ENCODE measurements at places on chromosomes 5 and 9.

GRCh38 chr5:103021314-103021713 lies 98.6 kb downstream of the GIN1 start:
- DNase-seq, result no peak

DNA sequence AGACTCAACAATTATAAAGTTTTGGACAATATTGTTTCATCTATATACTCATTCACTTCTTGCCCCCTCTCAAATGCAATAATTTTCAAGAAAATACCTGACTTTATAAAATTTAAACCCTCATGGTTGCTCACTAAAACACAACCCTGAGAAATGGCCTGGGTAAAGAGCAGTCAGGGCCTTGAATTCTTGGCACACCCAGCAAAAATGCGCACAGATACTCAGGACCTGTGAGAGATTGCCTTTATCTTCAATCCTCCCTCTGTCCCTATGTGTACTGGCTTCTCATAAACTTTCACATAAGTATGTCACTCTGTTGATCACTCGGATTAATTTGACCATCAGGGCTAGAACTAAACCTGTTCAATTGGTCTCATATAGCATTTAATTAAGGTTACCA lies 12.8 kb upstream of the ACO1 start:
- no peak for DNase-seq

- DNase-seq, result no peak
Measured at GRCh38 chr9:35717132-35717870, 14.7 kb downstream of the TLN1 start.

DNA sequence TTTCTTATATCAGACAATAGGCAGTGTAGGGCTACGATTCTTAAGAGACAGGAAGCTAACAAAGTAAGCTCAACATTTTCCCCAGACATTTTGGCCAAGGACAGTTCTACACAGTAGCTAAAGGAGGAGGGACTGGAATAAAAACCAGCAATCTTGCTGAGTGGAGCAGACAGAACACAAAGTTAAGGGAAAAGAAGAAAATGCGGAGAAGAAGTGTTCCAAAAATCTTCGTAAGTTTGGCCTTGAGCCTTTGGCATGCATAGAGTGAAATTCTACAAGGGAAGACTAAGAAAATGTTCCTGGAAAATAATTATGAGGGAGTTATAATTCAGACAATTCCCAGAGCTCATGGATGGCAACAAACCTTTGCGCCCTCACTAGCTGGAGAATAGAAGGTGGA lies 748.0 kb upstream of the CTNND2 start:
- DNase-seq, result no peak

DNA sequence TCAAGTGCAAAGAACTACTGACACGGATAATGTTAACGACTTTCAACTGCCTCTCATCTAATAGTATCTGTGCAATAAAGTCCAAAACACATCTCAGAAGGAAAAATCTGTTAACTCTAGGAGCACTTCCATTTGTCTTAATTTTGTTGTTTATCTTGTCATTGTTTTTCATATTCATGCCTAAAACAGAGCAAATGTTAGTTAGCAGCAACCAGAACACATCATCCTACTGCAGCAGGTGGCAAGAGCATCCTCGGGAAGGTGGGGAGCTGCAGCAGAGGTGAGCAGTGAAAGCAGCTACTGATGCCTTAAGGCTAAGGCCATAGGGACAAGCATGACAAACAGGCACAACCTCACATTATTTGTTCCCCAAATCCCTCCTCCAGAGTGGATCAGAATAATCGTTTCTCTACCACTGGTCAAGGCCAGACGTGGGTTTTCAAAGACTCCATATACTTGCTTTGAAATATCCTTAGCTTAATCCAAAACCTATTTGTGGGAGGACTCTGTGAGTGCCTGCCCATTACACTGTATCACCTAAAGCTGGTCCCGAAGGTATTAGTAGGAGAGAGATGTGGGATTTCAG lies 1.0 kb downstream of the HMGCS1 start:
- no peak for DNase-seq

GRCh38 chr9:115109486-115109885 lies 8.5 kb downstream of the TNC start:
- no peak for DNase-seq

- no peak for DNase-seq
Measured at GRCh38 chr5:75260708-75261107, 24.0 kb upstream of the ANKRD31 start.

GRCh38 chr5:58087123-58087522 lies 372.8 kb downstream of the PLK2 start:
- DNase-seq, result no peak

GRCh38 chr5:172999372-172999973 lies 15.9 kb downstream of the ATP6V0E1 start:
- no peak for DNase-seq

DNA sequence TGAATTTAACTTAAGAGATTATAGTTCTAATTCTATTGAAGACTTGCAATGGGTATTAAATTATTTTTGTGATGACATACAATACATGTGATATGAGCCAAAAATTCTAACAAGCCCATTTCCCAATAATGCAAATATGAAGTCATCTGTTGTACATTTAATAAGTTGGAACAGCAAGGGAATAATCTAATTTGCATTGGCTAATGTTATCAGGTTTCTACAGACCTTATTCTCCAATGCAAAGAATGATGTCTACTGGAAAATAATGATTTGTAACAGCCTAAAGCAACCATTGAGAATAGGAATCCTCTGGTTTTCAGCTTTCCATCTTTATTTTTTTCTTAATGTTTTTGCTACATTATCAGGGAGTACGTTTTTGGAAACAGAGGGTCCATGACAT lies 89.1 kb upstream of the MINAR2 start:
- no peak for DNase-seq

DNA sequence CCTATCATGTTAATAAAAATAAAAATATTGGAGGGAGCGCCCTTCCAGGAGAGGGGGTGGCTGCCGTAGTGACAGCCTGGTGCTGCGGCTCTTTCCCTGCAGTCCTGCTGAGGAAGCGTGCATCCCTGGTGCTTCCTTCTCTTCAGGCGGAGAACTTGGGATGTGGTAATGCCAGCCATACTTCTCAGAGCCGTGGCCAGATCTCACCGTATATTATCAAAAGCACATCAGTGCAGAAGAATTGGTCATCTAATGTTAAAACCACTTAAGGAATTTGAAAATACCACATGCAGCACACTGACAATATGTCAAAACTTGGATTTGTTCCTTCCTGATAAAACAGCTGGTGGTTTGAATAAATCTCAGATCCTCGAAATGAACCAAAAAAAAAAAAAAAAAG lies 17.7 kb downstream of the C9orf40 start:
- no peak for DNase-seq

DNA sequence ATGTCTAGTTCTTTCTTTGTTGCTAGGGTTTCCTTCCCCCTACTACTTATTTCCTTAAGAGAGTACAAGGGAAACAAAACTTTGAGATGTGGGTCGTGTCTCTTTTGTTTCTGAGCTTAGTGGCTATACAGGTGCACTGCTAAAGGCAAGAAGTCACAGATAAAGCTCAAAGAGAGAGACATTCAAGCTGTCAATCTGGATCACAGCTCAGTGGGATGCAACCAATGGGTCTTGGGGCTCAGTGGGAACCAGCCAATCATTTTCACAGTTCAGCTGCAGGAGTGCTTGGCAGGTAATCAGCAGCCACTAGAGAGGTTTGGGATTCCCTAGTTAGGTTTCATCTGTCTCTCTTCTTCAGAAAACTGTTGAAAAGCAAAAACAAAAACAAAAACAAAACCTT lies 135.4 kb upstream of the SGCD start:
- DNase-seq, result no peak

GRCh38 chr9:138066049-138066448 lies 188.5 kb downstream of the CACNA1B start:
- no peak for DNase-seq

DNA sequence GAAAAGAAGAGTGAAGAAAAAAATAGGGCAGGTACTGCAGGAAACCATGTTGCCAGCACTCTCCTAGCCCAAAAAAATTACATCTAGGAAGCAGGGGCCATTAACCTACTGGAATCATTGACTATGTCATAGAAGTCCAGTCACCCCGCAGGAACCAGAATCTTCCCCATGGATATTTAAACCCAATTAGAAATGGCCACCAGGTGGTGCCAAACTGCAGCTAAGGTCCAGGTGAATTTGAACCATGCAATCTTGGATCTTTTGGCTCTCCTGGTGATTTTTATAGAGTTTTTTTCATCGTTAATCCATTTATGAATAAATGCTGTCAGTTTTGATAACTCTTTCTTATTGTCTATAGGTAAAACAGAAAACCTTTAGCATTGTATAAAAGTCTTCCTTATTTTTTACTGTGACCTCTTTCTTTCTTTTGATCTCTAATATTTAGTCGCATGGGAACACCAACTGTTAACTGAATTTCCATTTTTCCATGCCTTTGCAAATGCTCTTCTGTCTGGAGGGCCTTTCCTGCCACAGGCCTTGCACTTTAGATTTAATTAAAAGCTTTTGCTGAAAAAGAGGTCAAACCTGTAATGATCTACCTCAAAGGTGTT lies 147.5 kb upstream of the FGF10 start:
- no peak for DNase-seq

DNA sequence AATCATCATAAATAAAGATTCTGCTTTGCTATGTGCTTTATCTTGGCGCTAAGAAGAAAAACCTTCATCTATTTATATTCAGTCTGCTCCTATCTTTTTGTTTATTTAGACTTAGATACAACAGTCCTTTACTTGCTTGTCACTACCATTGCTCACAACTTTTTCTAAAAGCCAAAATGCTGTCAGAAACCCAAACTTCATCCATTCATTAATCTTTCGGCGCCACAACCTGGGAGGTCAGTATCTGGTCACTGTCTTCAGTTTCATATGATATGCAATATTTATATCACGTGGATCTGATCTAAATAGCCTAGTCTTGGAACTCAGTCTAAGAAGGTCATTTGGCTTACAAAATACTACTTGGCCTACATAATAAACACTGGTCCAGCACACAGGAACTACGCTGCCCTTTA lies 159.3 kb upstream of the TARS1 start:
- no peak for DNase-seq

DNA sequence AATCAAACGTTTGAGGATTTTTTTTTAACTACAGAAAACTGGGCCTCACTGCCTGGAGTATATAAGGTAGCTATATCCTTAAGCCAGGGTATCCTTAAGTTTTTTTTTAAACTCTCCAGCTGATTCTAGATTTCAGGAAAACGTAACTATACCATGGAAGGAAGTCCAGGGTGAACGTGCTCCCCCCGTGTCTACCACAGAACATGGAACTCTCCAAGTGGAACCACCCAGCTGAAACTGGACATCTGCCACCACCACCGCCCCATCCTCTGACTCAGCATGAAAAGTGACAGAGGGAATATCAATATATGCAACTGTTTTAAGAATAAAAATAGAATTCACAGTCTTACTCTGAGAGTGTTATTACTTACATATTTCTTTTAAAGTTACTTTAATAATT lies 61.3 kb downstream of the DROSHA start:
- no peak for DNase-seq

DNA sequence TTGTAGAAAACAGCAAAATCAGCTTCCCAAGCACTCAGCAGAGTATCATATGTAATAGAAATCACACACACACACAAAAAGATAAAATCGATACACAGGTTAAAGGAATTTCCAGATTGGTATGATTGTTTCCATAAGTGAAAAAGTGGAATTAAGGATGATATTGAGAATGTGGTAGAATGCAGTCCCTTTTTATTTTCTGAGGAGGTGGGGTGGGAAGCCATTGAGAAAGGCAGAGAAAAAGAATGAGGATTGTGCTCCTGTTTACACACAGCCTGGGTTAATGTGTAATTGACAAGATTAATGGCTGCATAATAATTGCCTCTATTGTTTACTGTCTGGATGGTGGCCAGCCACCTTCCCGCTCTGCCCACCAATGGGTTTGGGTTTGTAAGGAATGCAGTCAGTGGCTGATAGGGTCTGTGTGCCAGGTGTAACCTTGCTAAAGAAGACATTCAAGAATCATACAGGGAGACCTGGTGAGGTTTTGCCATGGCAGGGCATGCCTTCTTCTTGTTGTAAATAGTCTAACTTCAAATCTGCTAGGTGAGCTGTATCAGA lies 177.2 kb upstream of the MAP3K1 start:
- DNase-seq, result no peak

DNA sequence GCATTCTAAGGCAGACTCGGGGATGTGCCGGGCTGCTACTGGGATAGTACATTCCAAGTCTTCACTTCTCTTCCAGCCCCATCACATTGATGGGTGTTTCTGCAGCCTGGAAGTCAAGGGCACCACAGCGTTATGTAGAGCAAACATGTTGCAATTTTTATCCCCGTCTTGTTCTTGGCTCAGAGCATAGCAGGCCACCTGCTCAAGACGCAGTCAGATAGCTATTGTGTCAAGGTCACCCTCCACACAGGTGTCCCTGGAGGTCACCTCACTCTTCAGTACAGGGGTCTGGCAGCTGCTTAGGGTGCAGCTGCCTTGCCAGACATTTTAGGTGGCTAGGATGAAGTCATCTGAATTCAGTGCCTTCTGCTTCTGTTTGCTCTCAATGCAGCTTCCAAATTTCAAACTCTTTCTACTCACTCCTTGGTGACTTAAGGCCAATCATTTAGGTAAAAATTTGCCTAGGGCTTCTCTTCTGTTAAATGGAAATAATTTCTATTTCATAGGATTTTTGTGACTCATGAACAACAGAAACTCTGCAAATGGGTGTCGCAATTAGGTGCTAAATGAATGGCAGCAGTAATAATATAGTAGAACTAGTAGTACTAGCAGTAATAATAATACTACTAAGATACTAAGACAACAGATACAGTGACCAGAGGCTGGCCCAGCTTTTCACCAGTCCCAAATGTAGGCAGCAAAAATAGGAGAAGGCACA lies 24.3 kb downstream of the KCNV2 start:
- DNase-seq, result no peak

DNA sequence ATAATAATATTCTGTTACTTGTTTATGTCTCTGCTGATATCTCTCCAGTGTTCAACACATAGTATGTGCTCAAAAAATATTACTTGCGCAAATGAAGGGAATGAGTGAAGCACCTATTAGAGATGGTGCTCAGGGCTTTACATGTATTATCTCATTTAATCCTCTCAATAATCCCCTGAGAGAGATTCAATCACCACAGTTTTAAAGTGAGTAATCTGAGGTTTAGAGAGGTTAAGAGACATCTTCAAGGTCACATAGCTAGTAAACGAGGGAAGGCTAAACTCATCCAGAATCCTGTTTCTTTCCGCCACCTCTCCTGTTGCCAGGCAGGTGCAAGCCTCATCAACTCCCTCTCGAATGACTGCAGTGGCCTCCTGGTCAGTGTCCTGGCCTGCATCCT lies 82.0 kb downstream of the UGCG start:
- no peak for DNase-seq

DNA sequence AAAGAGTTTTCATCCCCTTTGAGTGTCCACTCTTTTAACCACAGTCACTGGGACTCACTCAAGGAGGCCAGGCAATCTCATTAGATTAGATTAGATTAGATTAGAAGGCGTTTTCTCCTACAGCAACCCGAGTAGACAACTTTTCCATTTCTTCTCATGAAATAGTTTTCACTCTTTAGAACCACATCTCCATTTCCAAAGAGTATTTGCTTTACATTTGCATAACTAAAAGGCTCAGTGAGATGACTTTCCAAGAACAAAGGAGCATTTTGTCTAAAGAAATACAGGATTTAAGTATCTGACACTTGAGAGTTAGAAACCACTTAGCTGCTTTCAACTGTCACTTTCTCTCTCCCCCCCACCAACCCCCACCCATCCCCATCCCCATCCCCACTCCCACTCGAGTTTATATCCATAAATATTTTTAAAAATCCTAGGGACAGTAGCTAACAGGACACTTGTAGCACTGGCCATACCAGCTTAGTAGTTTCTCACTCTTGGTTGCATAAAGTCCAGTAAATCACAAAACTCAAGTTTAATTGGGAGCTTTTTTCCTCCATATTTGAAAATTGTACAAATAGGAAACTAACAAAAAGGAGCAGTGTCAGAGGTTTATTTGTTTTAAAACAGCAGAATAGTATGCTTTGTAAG lies 2202.9 kb upstream of the WWC1 start:
- no peak for DNase-seq

All from stimulated activated CD4-positive, alpha-beta T cell treated with anti-CD3 and anti-CD28 coated beads, TNF-alpha, amount 100 ng/mL, for 4 hours (primary cell).